T-helper 22 cell (primary cell): ENCODE measurements at places on chromosomes 2 and 18.
A peak's percentile ranks its signal among the peaks of the same experiment; 100 is the strongest.

DNA sequence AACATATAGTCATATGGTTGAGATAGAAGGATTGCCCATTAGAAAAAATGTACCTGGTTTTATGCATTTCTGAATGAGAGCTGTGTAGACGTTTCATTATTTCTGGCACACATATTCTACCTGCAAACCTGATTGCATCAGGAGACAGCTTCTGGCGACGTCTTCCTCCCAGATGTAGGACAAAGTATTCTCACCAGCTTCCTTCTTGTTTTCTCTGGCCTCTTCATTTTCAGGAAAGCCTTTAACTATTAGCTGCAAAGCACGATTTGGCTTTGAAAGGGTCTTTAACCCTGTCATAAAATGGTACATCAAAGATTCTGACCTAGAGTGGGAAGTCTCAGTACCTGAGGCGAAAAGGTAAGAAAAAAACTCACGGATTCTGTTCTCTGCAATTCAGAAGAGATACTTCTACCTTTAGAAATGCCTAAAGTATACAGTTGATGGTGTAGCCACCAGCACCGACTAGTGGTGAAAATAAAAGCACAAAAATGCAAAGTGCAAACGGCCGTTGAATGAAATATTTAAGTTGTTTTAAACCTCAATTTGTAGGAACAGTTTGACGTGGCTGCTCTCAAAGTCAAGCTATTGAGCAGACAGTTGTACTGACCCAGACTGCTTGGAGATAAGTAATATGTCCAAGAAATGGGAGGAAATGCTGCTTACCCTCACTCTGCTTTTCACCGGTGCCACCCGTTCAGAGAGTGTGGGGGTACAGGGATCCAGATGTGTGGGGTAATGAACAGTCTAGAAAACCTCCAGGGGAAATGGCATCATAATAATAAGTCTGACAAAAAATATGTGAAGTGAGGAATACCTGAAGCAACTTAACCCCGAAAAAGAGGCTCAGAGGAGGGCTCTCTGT is 20.2 kb downstream of the IL18RAP start:
- DNase-seq, result no peak

DNA sequence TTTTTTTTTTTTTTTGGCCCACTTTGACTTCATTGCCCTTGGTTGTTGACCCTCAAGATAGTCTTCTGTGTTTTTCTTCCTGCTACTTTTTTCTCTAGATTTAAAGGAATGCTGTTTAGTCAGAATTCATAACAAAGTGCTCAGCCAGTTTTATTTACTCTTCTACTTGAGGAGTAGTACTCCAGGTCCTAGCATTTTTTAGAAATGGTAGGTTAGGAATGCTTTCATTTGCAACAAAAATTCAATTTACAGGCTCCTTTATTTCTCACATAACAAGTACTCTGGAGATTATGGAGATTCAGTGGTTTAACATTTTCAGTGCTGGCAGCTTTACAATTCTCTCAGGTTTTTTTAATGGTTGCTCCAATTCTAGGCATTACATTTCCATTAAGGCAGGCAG is 58.2 kb downstream of the KIAA1328 start:
- no peak for DNase-seq

- peak; percentile 86 for DNase-seq
Measured at GRCh38 chr18:63320123-63320974, 780 bp upstream of the BCL2 start.

DNA sequence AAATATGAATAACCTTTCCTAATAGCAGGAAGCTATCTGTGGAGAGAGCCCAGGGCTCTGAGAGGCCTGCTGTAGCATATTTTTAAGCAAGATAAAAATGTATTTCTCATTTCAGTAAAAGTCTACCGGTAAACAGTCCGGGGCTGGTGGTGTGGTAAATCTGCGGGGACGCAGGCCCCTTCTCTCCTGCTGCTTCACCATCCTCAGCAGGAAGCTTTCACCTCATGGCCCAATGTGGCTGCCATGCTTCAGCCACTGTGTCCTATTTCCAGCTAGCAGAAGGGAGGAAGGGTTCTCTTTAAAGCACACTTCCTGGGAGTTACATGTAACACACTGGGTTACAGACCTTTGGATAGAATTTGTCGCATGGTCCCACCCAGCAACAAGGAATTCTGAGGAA is 79.5 kb upstream of the ODC1 start:
- no peak for DNase-seq

DNA sequence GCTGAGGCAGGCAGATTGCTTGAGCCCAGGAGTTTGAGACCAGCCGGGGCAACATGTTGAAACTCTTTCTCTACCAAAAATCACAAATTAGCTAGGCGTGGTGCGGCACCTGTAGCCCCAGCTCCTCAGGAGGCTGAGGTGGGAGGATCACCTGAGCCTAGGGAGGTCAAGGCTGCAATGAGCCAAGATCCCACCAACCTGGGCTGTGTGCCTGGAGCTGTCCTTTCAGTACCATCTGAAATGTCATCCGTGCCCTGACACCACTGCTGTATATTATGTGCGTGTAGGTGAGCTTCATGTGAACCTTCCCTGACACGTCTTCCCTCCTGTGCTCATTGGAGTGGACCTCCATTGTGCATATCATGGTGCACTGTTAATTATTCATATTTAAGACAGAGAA is 84.8 kb upstream of the HNRNPA3 start:
- no peak for DNase-seq

DNA sequence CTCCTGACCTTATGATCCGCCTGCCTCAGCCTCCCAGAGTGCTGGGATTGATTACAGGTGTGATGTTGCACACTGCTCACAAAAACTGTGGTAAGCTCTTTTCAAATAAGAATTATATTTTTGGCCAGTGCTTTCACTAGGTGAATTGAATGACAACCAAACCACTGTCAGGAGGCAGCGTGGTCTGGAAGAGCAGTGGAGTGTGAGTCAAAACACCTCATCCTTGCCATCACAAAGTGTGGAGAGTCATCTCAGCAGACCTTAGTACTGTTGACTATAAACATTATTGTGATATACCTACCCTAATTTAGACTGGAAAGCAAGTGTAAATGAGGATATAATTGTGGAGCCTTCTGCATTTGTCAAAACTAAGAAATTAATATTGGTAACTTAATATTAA is 61.3 kb downstream of the UBE2E3 start:
- DNase-seq, result no peak

GRCh38 chr2:129803032-129803431 is 176.4 kb upstream of the RAB6C start:
- DNase-seq, result no peak

- DNase-seq, result no peak
Measured at GRCh38 chr2:109247812-109248211, 118.8 kb downstream of the SH3RF3 start.

DNA sequence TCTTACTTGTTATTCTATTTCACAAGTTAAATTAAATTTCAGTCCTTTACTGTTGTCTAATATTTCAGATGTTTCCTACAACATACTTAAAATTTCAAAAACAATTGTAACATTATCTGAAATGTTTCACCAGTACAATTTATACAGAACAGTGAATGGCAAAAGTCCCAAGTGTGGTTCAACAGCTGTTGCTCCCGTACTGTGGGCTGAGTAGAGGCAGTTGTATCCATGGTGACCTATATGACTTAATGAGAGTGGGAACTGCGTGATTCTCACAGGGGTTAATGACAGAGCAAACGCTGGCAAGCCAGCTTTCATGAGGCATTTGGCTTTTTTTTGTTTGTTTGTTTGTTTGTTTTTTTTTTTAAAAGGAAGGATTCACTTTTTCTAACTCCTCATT is 5.3 kb upstream of the PLCL1 start:
- no peak for DNase-seq

DNA sequence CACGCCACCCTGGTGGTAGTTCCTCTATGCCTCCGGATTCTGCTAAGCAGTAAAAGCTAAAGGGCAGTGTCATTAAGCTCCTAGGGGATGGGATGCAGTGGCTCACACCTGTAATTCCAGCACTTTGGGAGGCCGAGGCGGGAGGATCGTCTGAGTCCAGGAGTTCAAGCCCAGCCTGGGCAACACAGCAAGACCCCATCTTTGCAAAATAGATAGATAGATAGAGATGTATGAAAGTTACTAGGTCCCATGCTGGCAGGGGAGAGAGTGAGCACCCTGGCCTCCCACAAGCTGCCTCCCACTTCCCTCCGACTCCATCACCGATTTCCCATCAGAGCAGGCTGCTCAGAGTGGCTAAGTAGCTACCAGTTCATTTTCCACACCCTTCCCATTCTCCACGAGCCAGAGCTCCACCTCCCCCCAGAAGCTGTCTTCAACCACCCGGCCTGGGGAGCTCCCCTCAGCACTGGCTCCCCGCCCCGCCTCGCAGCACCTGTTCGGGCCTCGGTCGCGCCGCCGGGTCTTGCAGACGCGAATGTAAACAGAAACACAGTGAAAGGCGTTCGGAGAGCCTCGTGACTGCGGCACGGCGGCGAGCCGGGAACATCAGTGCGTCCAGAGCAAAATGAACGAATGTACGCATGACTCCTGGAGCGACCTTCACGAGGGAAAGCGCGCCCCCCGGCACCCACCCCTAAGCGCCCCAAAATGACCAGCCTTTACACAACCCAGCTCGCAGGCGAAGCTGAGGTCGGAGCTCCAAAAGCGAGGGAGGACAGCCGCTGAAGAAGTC is 598 bp upstream of the CEP68 start:
- no peak for DNase-seq

DNA sequence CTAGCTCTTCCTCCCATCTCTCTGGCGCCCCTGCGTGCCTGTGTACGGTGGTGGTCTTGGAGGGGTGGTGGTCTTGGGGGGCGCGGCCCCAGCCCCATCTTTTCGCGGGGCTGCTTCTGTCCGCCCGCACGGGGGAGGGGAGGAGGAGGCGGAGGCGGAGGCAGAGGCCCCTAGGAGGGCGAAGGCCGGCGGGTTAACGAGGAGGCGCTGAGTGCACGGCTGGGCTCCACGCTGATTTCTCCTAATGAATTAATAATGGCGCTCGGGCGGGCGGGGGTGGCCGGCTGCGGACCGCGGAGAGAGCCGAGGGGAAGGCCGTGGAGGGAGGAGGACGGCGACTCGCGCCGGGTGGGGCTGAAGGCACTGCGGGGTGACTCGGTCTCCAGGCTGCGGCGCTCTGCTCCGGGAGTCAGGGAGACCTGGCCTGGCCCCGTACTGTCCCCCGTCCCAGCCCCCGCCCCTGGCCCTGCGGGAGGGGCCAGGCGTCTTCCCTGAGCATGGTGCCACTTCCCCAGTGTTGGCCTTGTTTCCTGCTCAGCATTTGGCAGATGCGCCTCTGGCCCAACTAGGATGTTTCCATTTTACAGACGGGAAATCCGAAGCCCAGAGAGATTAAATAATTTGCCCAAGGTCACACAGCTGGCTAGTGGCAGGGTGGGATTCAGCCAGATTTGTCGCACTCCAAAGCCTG is 6.0 kb downstream of the GAREM2 start:
- no peak for DNase-seq

- DNase-seq, result no peak
Measured at GRCh38 chr2:126907671-126908070, 9.0 kb downstream of the TEX51 start.

GRCh38 chr18:7821784-7822183 is 254.7 kb downstream of the PTPRM start:
- DNase-seq, result no peak

- no peak for DNase-seq
Measured at GRCh38 chr2:30663321-30663720, 143.9 kb downstream of the CAPN13 start.

- DNase-seq, result no peak
Measured at GRCh38 chr2:84482603-84483002, 23.5 kb upstream of the SUCLG1 start.

GRCh38 chr2:69013142-69013839 is at the start of gene ANTXR1:
TSS of gene ANTXR1 (plus strand) at chr2:69013179. CDS start at chr2:69013500, 321 bp downstream.
- no peak for DNase-seq

DNA sequence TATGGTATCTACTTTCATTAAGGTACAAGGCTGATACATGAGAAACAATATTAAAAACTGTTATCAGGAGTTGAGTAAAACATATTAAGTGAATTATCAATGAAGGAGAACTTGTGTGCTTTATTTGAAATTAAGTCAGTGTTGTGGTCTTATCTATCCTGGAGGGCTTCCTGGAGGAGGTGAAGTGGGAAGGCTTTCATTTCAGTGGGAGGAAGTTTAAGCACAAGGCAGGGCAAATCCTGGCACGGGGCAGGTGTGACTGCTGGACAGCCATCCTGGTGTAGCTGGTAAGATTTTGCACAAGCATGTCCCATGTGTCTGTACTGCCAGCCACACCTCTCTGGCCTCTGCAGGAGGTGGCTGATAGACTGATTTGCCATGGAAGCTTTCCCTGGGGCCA is 159.7 kb upstream of the SKOR2 start:
- DNase-seq, result no peak

GRCh38 chr2:73007991-73008765 is 63.3 kb downstream of the SFXN5 start:
- DNase-seq, result no peak
